Left colon (tissue), 2 donors: ENCODE measurements at places on chromosomes 2 and 18. TPM values are rescaled to one million over a fixed set of nuclear protein-coding genes. Genes with fewer than 3 reads are reported as not detected.

DNA sequence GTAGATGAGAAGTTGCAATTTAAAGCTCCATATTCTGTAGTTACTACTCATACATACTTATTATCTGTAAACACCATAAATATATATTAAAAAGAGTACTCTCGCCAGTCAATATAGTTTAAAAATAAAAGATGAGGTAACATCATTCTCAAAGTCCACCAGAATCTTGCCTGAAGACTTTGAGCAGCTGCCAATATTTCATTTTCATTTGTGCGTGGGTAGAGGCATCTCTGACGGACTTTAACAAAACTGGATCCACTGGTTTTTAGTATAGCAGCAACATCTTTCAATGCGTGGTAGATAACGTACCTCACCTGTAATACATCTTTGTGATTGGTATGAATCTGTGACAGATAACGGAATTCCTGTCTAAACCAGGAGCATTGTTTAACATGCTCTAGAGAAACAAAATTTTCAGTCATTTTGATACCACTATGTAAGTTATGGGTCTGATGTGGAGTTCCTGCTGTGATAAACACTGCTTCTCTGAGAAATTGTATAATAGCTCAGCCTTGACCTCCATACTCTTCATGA is 45.0 kb downstream of the WDR75 start:
- no peak for DNase-seq

DNA sequence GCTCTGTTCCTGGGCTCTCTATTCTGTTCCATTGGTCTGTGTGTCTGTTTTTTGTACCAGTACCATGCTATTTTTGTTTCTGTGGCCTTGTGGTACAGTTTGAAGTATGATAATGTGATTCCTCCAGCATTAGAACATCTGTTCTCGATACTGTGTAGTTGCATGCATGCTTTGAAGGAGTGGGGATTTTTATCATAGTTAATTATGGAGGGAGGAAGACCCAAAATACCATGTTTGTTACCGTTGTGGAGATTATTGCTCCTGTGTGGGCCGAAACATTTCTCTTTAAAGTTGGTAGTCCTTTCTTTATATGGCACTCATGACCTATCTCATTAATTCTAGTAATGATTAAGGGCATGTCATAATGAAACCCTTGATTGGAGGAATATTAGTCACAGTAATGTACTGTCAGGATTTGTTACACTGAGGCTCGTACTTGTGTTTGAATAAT is 87.6 kb downstream of the TTC27 start:
- no peak for DNase-seq

SH3YL1 gene
- total RNA-seq: 122 TPM

SH3RF3 gene
- total RNA-seq: 1.3 TPM
